ENCODE measurements at places on chromosomes 2 and 18. TPM values are rescaled to one million over a fixed set of nuclear protein-coding genes. Genes with fewer than 3 reads are reported as not detected.

GRCh38 chr18:8499810-8500675 lies 109.2 kb upstream of the RAB12 start:
- DNase-seq, result no peak

The TCF7L1 gene
- total RNA-seq, result 23.2 TPM

The CHRNA1 gene
- total RNA-seq, result not detected

The NMS gene
- not detected for total RNA-seq

GRCh38 chr2:62320657-62321357 lies 124.9 kb downstream of the B3GNT2 start:
- DNase-seq, result no peak

DNA sequence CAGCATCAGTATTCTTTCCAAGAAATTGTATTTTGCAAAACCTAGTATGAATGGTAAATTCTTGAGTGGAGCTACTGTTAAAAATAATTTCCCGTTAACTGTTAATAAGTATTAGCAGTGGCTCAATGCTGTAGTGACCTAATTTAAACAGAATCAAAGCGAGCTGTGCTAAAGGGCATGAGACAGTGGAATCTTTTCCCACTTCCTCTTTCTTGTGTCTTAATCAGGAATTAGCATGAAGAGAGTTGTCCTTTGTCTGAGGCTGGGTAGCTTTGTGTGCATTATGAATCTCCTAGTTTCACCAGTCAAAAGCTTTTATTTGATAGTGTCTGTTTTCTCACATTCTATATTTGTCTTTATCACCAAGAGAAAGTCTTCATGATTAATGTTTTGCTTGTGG lies 298.8 kb upstream of the GCFC2 start:
- no peak for DNase-seq

The PLEKHM3 gene
- 34.5 TPM for total RNA-seq

The ADD2 gene
- 3.0 TPM for total RNA-seq

- DNase-seq, result no peak
Measured at GRCh38 chr2:131046918-131047652, 46.2 kb downstream of the FAM168B start.

- no peak for DNase-seq
Measured at GRCh38 chr18:46098616-46098933, 479 bp upstream of the ATP5F1A start.

GRCh38 chr2:153834662-153835061 lies 37.1 kb upstream of the GALNT13 start:
- no peak for DNase-seq

The CHPF gene
- 67.5 TPM for total RNA-seq

GRCh38 chr2:35562488-35562887 lies 793.1 kb upstream of the CRIM1 start:
- DNase-seq, result no peak

DNA sequence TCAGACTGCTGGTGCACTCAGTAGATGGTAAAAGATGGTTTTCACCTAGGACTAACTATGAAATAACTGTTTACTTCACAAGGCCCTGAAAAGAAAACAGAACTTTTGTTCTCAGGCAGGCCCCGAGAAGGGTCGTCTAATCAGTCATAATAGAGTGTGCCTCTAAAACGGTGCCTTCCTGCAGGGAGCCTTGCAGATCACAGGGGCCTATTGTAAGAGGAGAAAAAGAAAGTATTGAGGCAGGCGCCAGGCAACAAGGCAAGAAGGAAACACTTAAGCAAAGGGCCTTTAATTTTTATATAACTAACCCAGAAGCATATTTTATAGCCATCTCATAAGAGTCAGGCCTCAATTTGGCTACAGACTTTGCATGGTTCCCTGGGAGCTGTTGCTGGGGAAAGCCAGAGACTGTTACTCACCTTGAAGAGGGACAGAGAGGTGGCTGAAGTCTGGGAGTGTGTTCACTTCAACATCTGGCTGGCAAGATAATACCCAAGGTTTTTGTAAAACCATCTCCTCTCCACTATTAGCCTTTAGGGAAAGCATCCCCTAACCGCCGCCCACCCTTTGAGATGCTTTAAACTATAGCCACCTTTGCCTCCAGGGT lies 117.1 kb downstream of the PRPF40A start:
- DNase-seq, result no peak

GRCh38 chr2:26666671-26667070 lies 25.5 kb upstream of the CIB4 start:
- no peak for DNase-seq

The RPE gene
- total RNA-seq, result 37.0 TPM

DNA sequence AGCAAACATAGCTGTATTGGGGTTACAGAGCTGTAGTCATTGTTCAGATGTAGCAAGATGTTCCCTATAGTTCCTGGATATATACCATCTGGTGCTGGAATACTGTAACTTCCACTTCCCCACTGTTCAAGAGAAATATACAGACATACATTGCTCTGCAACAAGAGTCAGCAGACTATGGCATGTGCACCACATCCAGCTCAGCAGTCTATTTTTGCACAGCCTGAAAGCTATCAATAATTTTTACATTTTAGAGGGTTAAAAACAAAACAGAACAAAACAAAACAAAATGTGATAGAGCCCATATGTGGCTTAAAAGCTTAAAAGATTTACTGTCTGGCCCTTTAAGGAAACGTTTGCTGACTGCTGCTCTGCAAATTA lies 31.8 kb upstream of the VIT start:
- no peak for DNase-seq

GRCh38 chr2:71796174-71796593 lies 342.8 kb downstream of the DYSF start:
- DNase-seq, result no peak

- DNase-seq, result no peak
Measured at GRCh38 chr2:94762600-94762999, 108.6 kb upstream of the TEKT4 start.

The ARL4C gene
- total RNA-seq, result 16.4 TPM

DNA sequence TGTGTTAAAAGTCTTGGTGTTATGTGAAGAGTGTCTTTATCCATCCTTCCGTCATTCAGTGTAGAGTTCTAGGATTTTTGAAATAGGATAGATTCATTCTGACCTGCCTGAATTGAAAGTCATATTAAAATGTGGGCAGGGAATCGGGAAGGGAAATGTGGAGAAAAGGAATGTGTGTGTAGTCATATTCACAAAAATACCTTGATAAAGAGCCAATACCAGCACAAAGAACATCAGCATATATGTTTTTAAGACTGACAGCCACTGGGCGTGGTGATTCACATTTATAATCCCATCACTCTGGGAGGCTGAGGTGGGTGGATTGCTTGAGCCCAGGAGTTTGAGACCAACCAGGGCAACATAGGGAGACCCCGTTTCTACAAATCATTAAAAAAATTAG lies 188.1 kb downstream of the CAMKMT start:
- DNase-seq, result no peak

DNA sequence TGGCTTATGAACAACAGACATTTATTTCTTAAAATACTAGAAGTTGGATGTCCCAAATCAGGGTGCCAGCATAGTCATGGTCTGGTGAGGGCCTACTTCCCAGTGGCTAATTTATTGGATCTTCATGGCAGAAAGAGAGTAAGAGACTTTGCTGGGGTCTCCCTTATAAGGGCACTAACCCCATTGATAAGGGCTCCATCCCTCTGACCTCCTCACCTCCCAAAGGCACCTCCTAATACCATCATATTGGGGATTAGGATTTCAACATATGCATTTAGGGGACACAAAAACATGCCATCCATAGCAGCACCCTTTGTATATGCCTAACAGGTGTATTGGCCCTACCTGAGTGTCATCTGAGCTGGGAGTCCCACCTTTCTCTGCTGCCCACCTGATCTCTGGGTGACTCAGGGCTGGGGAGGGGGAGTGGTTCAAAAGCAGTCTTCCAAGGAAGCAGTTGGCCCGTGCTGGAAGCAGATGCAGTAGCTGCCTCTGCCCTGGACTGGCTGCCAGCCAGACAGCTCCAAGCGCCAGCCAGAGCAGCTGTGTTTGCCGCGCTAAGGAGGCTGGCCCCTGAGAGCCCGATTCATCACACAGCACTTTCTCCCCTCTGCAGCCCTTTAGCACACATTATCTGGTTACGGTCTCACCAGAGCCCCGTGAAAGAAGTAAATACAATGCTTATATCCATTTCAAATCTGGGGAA lies 84.6 kb downstream of the SMAD7 start:
- no peak for DNase-seq

The RAB6C gene
- total RNA-seq, result not detected
